ENCODE measurements at places on chromosomes 5 and 9.
A peak's percentile ranks its signal among the peaks of the same experiment; 100 is the strongest.

DNA sequence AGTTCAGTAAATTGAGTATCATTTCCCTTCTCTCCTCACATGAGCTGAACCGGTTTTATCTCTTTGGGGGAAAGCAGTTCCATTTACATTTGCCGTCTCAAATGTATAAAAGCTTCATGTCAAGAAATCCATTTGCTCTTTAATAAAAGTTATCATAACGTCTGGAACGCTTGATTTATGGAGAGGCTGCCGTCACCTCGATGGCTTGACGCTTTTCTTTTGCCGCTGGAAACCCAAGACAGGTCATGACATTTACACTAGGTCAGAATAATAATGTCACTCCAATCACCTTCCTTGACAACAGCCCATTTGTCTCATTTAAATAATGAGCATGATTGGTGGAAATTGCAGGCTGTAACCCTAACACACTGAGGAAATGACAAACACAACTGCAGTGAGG lies 443.4 kb downstream of the IRX1 start:
- DNase-seq: no peak

- no peak for DNase-seq
These were observed 381.9 kb upstream of the ZNF462 start for GRCh38 chr9:106481013-106481609.

DNA sequence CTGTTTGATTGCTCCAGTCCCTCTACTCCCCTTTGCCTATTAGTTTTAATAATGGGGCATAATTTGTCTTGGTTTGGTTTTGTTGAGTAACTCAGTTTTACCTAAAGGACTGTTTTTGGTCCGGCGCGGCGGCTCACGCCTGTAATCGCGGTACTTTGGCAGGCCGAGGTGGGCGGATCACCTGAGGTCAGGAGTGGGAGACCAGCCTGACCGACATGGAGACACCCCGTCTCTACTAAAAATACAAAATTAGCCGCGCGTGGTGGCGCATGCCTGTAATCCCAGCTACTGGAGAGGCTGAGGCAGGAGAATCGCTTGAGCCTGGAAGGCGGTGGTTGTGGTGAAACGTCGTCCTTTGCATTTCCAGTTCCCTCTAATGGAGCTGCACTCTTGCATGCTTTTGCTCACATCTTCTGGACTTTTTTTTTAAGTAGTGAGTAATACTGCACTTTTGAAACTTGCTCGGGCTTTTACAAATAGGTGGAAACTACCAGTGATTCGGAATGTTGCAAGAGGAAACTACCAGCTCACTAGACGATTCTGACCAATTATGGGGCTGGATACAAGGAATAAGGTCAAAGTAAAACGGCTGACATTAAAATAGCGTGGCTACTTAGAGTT lies 721 bp upstream of the MAML1 start:
- DNase-seq: no peak

GRCh38 chr9:35660966-35661415 lies 2.9 kb downstream of the CCDC107 start:
- DNase-seq: no peak

GRCh38 chr5:149238540-149238939 lies 33.1 kb upstream of the AFAP1L1 start:
- DNase-seq: no peak

DNA sequence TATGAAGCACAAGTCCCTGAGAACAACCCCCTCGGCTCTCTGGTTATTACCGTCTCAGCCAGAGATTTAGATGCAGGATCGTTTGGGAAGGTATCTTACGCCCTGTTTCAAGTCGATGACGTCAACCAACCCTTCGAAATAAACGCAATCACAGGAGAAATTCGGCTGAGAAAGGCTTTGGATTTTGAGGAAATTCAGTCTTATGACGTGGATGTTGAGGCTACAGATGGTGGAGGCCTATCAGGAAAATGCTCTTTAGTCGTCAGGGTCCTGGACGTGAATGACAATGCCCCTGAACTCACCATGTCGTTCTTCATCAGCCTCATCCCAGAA lies 1.1 kb downstream of the PCDHB6 start:
- DNase-seq: no peak

DNA sequence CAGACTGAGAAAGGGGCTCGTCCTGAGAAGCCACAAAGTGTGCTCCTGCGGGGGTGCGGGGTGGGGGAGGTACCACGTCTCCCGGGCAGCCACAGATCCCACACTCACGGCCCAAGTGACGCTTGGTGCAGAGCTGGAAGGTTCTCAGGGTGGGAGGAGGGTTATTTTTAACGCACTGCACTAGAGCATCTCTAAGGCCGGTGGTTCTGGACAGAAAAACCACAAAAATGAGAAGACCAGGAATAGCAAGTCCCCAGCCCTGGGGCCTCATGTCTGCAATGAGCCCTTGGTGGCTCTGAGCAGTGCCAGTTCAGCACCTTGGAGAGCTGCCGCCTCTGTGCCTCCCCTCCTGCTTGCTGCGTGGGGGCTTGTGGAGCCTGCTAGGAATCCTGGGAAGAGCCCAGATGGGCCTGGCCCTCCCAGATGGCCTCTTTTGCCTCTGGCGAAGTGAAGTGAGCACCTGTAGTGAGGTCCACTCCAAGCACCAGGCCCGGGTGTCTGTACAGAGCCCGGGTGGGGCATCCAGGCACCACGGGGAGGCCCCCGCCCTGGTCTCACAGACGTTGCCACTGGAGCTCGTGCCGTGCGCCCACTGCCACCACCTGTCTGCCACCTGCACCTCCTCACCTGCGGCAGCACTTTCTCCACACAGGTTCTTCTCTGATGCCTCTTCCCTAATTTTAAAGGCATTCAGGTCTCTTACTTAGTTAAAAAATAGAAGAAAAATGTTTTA lies 48.9 kb upstream of the CACNA1B start:
- no peak for DNase-seq

GRCh38 chr5:112551419-112552032 lies 132.4 kb upstream of the EPB41L4A start:
- peak; percentile 30 for DNase-seq

- peak; percentile 51 for DNase-seq
These were observed 87.8 kb downstream of the RXRA start for GRCh38 chr9:134413890-134414623.

DNA sequence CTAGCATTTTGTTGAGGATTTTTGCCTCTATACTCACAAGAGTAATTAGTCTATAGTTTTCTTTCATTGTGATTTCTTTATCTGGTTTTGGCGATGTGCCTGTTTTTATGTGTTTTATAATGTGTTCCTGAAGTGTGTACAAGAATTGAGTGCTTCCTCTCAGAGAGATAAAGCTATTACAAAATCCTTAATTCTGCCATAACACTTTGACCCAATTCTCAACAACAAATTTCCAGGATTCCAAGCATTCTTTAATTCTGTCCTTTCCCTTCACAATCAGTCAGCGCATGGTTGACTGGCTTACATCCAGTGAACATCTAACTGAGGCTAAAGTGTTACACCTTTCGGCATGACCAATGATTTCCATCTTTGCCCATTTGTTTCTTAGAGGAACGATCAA lies 282.9 kb upstream of the MVB12B start:
- no peak for DNase-seq

Data from NCI-H748 treated with DMSO at 0.1 percent for 48 hours (cell line).